ENCODE measurements at places on chromosomes 7 and 10.

DNA sequence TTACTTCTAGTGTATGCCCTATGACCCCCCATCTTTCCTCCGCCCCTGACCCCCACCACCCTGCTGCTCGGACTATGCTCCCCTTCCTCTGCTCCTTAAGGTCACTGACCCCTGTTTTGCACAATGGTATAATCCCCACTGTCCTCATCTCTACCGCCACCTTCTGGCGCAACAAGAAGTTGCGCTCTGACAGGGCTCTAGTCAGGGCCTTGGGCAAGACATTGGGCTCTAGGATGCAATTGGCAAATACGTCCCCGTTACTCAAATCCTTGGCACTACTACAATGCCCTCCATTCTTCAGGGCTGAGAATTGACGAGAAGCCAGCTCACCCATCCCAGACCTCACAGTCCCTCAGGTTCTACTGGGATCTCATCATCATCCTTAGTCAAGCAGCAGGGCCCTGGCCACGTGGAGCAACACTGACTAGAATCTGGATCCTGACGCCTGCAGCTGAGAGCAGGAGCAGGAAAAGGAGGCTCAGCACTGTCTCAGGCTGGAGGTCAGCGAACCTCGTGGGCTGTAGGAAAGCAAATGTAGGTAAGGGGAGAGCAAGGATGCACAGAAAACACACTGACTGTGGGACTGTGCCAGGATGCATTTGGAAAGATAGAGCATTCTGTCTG, 10.6 kb downstream of the LRIT2 start:
- peak; percentile 62 for DNase-seq

DNA sequence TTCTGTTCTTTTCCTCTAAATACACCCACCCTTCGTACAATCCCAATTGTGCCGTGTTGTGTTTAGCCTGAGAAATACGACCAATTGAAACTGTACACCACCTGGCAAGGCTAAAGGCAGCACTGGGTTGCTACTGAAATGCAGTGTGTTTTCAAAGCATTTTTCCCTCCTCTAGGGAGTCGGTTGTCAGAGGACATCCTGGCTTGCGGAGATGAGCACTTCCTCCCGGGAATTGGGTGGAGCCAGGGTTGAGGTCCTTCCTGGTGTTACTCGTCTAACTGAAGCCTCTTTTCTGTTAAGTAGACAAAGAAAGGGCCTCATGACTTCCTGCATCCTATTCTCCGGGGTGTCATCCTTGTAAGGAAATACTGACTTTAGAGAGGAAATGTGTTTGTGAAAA, 133.5 kb downstream of the MTPAP start:
- peak; percentile 55 for DNase-seq

- DNase-seq: no peak
Observed at GRCh38 chr10:63042256-63042655, 90.9 kb upstream of the NRBF2 start.

GRCh38 chr7:142108728-142109505, 2.6 kb upstream of the MGAM2 start:
- no peak for DNase-seq
